ENCODE measurements at places on chromosomes 1 and 21. TPM values are rescaled to one million over a fixed set of nuclear protein-coding genes. Genes with fewer than 3 reads are reported as not detected.
A peak's percentile ranks its signal among the peaks of the same experiment; 100 is the strongest.

DNA sequence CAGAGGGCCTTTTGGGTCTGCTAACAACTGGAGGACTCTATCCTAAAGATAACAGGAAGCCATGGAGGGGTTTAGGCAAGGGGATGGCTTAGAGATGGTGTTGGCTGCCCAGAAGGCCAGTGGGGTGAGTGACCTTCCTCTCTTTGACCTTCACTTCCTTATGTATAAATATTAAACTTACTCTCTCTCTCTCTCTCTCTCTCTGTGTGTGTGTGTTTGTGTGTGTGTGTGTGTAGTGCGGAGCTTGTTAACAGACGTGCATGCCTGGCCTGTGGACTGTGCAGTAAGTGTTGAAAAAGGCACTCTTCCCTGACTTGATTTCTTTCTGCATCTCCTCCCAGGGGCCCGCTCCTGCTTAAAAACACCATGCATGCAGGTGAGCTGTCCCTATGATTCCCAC lies 10.0 kb downstream of the MROH7 start:
- no peaks in the 10 kb centered on the region for H3K4me1 ChIP-seq
- DNase-seq, result no peak
- no peak overlapping the region for H3K4me3 ChIP-seq
- no peaks in the 10 kb centered on the region for H3K27me3 ChIP-seq

Gene C1orf167
- total RNA-seq, result 20.6 TPM

Gene OR6N1
- not detected for total RNA-seq

DNA sequence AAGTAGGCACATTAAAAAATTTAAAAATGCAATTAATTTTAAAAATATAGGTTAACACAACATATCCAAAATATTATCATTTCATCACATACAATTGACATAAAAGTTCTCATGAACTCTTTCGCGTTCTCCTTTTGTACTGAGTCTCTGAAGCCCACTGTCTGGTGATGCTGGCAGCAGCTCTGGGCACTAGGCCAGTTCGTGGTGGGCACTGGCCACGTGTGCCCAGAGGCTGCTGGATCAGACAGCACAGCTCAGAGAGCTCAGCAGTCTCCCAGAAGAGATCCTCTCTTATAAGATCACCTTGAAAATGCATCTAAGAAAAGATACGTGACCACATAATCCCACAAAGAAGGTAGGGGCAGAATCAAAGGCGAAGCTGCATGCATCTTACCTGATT lies 9.9 kb downstream of the CEP104 start:
- no peak for DNase-seq
- peaks cover 44% of the 10 kb centered on the region for H3K36me3 ChIP-seq
- H3K27me3 ChIP-seq, result no peaks in the 10 kb centered on the region
- H3K4me1 ChIP-seq, result no peaks in the 10 kb centered on the region

GRCh38 chr1:66652556-66652955 lies 99.7 kb upstream of the DYNLT5 start:
- no peak overlapping the region for H3K4me3 ChIP-seq
- no peak for DNase-seq
- no peaks in the 10 kb centered on the region for H3K4me1 ChIP-seq

Gene SV2A
- total RNA-seq, result 2.7 TPM

Gene SMCP
- not detected for total RNA-seq

DNA sequence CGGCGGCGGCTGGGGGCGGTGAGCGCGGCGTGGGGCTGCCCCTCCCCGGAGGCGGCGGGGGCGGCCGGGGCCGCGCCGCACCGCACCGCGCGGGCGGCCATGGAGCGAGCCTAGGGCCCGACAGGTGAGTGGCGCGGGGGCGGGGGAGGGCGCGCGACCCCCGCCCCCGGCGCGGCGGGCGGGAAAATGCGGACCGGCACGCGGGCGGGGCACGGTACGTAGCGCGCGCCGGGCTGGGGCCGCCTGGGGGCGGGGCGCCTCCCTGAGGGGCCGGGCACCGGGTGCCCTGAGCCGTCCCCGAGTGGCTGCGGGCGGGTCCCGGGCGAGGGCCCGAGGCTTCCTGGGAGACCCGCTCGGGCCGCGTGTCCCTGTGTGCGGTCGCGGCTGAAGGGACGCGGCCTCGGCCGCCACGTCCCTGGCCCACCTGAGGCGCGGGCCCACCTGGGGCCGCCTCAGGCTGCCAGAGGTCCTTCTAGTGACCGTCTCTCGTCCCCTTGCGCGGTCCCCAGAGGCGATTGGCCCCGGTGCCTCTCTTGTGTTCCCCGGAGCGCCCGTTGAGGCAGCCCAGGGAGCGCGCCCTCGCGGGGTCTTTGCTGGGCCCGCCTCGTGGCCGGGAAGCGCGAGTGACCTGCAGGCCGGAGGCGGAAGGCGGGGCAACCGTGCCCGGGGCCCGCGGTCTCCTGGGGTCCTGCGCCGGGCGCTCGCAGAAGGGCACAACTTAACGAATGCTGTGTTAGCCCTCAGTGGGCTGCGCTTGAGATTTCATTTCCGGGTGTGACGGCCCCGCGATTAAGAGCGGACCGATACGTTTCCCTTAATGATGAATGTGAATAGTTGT lies 500 bp downstream of the FAM20B start:
- no peaks in the 10 kb centered on the region for H3K27me3 ChIP-seq
- H3K36me3 ChIP-seq, result no peaks in the 10 kb centered on the region
- peaks cover 26% of the 10 kb centered on the region for H3K4me1 ChIP-seq

GRCh38 chr1:225349826-225350225 lies 78.0 kb downstream of the LBR start:
- H3K36me3 ChIP-seq, result no peaks in the 10 kb centered on the region
- H3K4me1 ChIP-seq, result no peaks in the 10 kb centered on the region
- no peaks in the 10 kb centered on the region for H3K27me3 ChIP-seq
- H3K27ac ChIP-seq, result no peak overlapping the region
- H3K4me3 ChIP-seq, result no peak overlapping the region
- no peak for DNase-seq

Gene PTGFR
- total RNA-seq, result 24.1 TPM

DNA sequence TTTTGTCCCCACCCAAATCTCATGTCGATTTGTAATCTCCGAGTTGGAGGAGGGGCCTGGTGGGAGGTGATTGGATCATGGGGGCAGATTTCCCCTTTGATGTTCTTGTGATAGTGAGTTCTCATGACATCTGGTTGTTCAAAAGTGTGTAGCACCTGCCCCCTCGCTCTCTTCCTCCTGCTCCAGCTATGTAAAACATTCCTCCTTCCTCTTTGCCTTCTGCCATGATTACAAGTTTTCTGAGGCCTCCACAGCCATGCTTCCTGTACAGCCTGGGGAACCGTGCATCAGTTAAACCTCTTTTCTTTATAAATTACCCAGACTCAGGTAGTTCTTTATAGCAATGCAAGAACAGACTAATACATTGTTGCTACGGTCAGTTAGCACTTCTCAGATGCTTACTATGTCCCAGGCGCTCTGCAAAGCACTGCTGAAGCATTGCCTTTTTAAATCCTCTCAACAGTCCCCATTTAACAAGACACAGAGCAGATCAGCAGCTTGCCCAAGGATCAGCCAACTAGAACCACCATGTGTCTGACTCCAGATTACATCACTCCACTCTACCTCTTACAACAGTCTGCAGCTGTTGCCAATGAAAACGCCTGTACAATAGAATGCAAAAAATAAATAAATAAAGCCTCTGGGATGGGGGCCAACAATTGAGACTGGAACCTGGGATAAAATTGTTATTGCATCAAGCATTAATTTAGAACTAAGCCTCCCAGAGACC lies 52.4 kb upstream of the USP1 start:
- no peaks in the 10 kb centered on the region for H3K27me3 ChIP-seq
- peaks cover 21% of the 10 kb centered on the region for H3K4me1 ChIP-seq
- peak overlapping the region; percentile 55 for H3K27ac ChIP-seq
- no peak overlapping the region for H3K4me3 ChIP-seq

DNA sequence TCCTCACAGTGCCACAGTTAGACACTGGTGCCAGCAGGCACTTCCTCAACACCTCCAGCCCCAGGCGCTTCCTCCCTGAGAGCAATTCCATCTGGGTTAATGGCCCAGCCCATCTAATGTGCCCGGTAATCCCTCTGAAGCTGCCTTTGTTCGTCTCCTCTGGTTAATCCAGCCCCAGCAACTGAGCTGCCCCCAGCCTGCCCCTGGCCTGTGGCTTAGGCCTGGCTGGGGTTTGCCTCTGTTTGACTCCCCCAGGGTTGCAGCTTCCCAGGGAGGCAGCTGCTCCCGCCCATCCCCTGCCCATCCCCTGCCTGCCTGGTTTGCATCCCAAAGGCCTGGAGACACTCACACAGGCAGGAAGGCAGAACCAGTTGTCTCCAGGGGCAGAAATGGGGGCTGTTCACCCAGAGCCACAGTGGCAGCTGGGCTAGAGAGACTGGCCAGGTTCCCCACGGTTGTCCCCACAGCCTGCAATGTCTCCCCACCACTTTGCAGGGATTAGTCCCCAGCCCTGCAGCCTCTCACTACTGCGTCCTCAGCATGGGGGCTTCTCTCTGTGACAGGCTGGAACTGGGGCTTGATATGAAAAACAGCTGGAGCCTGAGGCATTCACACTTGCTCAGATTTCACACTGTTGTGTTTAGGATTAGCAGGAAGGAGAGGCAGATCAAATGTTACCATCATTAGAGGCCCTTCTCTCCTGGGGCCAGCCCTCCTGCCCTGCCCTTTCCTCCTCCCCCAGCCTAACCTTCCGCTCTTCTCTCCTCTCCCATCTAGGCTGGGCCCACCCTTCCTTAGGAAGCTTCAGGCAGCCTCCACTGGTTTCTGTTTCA lies 120.2 kb downstream of the TLR5 start:
- H3K4me3 ChIP-seq, result no peak overlapping the region
- no peaks in the 10 kb centered on the region for H3K36me3 ChIP-seq
- H3K27ac ChIP-seq, result peak overlapping the region; percentile 85
- peaks cover 33% of the 10 kb centered on the region for H3K4me1 ChIP-seq
- peaks cover 2% of the 10 kb centered on the region for H3K27me3 ChIP-seq

Gene CCT3
- total RNA-seq, result 207 TPM

- H3K27me3 ChIP-seq, result no peaks in the 10 kb centered on the region
- H3K36me3 ChIP-seq, result no peaks in the 10 kb centered on the region
- DNase-seq, result no peak
Measured at GRCh38 chr1:98025858-98026257, 105.0 kb upstream of the DPYD start.

Gene HYI
- 22.2 TPM for total RNA-seq

Gene VSIG8
- not detected for total RNA-seq

Gene LCA5L
- total RNA-seq, result 0.84 TPM

GRCh38 chr1:7351649-7352048 lies 419.4 kb upstream of the VAMP3 start:
- H3K4me3 ChIP-seq, result no peak overlapping the region
- H3K36me3 ChIP-seq, result no peaks in the 10 kb centered on the region
- H3K27me3 ChIP-seq, result peaks cover 2% of the 10 kb centered on the region
- DNase-seq, result no peak

Gene HTR6
- not detected for total RNA-seq

GRCh38 chr1:230249695-230250480 lies 176.2 kb downstream of the PGBD5 start:
- DNase-seq, result no peak
- H3K27ac ChIP-seq, result no peak overlapping the region
- H3K4me3 ChIP-seq, result no peak overlapping the region
- peaks cover 62% of the 10 kb centered on the region for H3K36me3 ChIP-seq

GRCh38 chr1:181141431-181141910 lies 53.0 kb downstream of the IER5 start:
- no peak for DNase-seq
- H3K27me3 ChIP-seq, result no peaks in the 10 kb centered on the region
- no peak overlapping the region for H3K4me3 ChIP-seq
- no peak overlapping the region for H3K27ac ChIP-seq
- peaks cover 16% of the 10 kb centered on the region for H3K4me1 ChIP-seq

Gene CCDC17
- 1.2 TPM for total RNA-seq

DNA sequence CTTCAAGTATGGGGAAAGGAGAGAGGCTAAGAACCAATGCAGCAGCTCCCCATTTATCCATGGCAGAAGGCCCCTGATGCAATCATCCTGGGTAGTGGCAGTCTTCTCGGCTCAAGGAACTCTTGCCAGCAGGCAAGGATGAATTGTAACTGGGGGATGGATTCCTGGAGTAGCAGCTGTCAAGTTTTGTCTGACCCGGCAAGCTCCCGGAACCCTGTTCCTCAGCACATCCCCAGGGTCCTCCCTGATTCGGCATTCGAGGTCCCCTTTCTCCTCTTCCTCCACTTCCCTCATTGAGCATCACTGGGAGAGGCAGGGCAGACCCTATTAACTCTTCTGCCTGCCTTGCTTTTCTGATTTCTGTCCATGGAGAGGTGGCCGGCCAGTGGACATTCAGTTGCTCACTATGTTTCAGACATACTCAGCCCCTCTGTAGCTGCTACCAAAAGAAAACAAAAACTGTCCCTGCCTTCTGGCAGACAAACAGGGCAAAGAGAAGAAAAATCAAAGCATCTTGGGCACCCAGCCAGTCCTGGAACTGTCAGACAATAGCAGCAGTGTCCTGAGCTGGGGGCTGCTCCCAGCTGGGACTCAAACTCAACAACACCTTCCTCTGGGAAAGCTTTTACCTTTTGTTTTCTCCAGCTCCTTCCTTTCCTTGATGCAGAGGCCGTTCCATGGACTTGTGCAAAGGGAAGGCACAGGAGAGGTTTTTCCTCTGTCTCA lies 5.6 kb upstream of the PTCH2 start:
- no peak overlapping the region for H3K27ac ChIP-seq
- peaks cover 24% of the 10 kb centered on the region for H3K36me3 ChIP-seq
- DNase-seq, result no peak
- no peak overlapping the region for H3K4me3 ChIP-seq
- H3K4me1 ChIP-seq, result peaks cover 14% of the 10 kb centered on the region

DNA sequence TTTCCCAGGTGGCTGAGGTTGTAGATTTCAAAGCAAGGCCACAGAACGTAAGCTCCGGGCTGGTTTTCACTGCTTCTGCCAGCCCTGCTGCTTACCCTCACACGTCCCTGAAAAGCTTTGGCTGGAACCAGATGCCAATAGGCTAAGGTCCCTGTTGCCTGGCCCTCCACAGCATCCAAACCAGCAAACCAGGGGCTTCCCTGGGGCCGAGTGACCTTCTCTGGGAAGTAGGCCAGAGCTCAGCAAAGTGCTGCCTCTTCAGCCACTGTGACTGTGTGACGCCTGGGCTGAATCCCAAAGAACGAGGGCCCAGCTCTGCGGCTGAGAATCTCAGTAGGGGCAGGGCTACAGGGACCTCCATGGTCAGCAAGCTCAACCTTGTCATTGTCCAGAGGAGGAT lies 28.9 kb upstream of the RBM15 start:
- H3K27ac ChIP-seq, result no peak overlapping the region
- peak; percentile 22 for DNase-seq
- H3K4me1 ChIP-seq, result peaks cover 4% of the 10 kb centered on the region
- H3K4me3 ChIP-seq, result no peak overlapping the region
- H3K36me3 ChIP-seq, result no peaks in the 10 kb centered on the region

- no peaks in the 10 kb centered on the region for H3K36me3 ChIP-seq
- no peak overlapping the region for H3K4me3 ChIP-seq
- H3K27me3 ChIP-seq, result peaks cover 4% of the 10 kb centered on the region
- peak overlapping the region; percentile 91 for H3K27ac ChIP-seq
- H3K4me1 ChIP-seq, result peaks cover 28% of the 10 kb centered on the region
Measured at GRCh38 chr1:112332176-112333150, 63.6 kb upstream of the CTTNBP2NL start.

DNA sequence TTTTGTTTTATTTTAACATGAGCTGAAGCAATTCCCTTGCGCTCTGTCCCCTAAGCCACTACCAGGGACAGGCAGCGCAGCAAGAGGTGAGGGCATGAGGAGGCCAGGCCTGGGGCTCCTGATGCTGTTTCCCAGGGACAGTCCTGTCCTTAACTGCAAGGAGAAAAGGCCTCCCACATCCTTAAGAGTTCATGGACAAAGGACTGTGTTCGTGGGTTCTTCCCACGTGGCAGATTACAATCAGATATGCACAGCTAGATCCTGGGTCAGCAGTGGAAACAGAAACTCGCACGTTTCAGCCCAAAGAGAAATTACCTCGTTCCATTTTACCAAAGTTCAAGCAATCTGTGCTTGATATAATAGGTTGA lies 85.8 kb downstream of the MIS18A start:
- H3K27ac ChIP-seq, result no peak overlapping the region
- H3K4me3 ChIP-seq, result no peak overlapping the region
- no peak for DNase-seq
- H3K27me3 ChIP-seq, result no peaks in the 10 kb centered on the region
- peaks cover 5% of the 10 kb centered on the region for H3K4me1 ChIP-seq

Measured in muscle of leg (tissue), 16 donors.